ENCODE measurements at places on chromosomes 1 and 21.

- DNase-seq, result peak; percentile 66
These were observed 66.4 kb downstream of the LUZP1 start for GRCh38 chr1:23102289-23102688.

DNA sequence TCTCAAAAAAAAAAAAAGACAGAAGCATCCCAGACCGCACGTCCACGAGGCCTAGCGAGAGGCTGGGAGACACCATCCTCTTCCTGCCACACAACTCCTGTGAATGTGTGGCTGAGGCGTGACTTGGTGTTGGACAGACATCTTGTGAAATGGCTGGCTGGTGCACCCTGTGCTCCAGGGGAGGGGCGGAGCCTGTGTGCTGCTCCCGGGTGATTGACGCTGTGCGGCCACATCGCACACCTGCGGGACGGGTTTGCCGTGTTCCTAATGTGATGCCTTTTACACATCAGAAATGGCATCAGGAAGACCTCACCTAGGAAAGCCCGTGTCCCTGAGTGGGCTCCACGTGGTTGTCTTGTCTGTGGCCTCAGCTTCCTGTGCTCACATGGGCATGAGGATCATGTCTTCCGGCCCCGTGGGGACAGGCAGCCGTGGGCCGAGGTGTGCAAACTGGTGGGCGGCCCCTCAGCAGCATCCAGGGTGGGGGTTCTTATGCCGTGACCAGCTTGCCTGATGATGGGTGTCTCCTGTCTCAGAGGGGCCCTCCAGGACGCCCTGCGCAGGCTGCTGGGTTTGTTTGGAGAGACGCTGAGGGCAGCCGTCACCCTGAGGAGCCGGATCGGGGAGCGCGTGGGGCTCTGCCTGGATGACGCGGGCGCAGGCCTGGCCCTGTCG is 64.4 kb downstream of the PCNT start:
- DNase-seq, result no peak

- no peak for DNase-seq
These were observed 78.3 kb upstream of the RGS1 start for GRCh38 chr1:192497214-192497794.

DNA sequence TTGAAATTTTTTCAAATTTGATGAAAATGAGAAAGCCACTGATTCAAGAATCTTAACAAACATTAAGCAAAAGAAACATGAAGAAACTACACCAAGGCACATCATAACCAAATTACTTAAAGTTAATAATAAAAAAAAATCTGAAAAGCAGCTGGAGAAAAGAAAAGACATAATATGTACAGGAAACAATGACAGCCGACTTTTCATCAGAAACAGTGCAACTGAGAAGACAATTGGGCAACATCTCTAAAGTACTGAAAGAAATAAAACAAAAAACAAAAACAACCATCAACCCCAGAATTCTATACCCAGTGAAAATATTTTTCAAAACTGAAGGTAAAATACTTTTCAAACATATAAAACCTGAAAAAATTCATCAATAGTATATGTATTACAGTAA is 73.8 kb upstream of the DMRTA2 start:
- DNase-seq, result no peak

- no peak for DNase-seq
These were observed 49.1 kb downstream of the EYA3 start for GRCh38 chr1:28039341-28039740.

DNA sequence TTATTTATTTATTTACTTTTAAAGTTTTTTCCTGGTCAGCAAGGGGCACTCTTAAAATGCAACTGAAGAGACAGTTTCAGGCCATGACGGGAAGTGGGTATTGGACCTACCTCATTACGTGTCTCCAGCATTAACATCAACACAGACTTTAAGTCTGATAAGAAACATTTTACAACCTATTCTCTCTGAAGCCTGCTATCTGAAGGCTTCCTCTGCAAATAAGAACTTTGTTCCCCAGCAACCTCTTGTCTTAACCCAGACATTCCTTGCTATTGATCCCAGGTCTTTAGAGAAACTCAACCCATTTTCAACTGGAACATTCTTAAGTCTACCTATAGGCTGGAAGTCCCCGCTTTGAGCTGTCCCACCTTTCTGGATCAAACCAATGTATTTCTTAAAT is 258.3 kb upstream of the TMPRSS15 start:
- DNase-seq, result no peak

GRCh38 chr1:110280804-110281203 is 58.4 kb upstream of the RBM15 start:
- DNase-seq, result no peak

DNA sequence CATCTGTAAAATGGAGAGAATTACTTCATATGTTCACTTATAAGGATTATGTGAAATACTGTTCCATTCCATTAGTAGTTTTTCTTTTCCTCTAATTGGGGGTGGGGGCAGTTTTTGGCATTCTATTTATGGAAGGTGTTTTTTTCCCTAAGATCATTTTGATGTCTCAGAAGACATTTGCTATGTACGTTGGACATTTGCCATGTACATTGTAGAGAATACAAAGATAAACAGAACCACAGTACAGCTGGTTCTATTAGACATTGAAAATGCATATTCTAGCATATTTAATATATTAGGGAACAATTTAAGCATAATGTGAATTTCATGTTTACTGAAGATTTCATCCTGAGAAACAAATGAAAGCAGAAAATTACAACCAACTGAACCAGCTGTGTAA is 98.5 kb downstream of the PTBP2 start:
- no peak for DNase-seq

GRCh38 chr1:211589782-211590721 is 11.1 kb upstream of the SLC30A1 start:
- peak; percentile 93 for DNase-seq

DNA sequence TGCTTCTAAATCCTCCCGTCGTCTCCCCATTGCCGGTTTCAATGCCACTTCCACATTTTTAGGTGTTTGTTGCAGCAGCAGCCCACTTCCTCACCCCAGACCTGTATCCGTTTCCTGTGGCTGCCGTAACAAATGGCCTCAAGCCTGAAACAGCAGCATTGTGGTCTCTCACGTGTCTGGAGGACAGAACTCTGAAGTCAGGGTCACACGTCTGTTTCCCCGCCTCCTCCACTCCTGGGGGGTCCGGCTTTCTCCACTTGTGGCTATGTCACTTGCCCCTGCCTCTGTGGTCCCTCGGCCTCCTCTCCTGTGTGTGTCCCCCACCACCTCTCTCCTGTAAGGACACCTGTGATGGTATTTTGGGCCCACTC is 21.8 kb downstream of the TRPM2 start:
- no peak for DNase-seq

GRCh38 chr1:2539312-2539907 is 9.3 kb upstream of the HES5 start:
- no peak for DNase-seq

DNA sequence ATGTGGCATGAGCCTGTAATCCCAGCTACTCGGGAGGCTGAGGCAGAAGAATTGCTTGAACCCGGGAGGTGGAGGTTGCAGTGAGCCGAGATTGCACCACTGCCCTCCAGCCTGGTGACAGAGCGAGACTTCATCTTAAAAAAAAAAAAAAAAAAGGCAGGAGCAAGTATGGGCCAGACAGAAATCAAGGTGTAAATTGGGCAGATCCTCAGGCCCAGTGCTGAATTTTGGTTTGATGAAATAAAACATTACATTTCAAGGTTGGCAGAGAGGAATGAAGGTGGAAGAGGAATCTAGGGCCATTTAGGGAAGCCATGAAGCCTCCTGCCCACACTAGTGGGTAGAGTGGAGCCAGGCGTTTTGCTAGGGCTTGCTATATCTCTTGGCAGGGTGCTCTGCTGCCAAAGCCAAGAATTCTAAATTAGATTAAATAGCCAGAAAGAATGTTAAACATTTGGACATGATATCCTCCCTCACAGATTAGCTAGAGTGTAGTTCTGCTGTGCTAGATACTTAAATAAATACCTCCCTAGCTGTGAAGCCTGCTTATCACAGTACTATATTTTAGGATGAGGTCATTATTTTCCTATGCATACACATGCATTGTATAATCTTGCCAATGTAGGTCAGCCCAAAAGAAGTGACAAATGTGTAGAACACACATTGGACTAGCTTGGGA is 16.6 kb upstream of the LGALS8 start:
- peak; percentile 64 for DNase-seq

DNA sequence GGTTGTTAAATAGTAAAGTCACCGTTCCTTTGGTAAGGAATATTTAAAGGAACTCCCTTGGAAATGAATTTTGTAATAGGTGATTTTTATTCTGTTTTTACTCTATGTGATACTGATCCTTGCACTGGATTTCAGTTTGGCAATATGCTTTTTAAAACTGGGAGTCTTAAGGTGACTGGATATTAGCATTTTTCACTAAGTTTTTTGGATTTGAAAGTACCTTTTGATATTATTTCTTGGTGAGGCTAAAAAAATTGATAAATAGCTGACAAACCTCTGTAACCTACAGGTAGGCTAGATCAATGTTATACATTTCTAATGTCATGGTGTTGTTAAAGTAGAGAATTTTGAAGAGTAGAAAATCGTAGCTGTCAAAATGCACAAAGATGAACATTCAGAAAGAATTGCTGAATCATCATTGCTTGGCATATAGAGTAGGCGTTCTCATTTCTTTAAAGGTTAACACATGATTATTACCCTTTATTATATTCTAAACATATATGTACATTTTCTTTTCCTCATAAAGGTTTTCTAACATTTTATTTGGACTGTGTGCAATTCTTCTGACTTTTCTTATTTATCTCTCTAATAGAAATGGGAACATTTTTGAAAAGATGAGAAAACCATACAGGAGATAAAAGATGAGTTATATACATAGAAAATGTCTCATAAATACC is 1.5 kb upstream of the DNAJB4 start:
- DNase-seq, result peak; percentile 28

DNA sequence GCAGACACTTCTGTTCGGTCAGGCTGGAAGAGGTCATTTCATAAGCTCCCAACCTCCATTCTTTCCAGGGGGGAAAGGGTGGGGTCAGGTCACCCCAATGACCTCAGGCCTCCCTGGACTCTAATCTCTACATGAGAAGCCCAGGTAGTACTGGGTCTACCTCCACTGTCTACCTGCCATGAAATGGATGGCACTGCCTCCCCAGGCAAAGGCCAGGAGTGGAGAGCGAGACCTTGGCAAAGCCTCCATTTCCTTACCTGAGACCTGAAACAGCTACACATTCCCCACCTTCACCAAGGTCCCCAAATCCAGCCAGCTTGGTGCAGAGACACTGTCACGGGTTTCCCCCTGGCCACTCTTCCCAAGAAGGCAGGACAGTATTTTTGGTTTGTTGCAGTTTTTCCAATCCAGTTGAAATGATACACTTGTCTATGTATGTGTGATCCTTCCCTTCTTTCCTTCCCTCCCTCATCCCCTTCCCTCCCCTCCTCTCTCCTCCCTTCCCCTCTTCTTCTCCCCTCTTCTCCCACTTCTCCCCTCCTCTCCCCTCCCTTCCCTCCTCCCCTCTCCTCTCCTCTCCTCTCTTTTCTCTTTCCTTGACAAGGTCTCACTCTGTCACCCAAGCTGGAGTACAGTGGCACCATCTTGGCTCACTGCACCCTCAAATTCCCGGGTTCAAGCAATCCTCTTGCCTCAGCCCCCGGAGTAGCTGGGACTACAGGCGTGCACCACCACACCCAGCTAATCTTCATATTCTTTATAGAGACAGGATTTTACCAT is 16.1 kb downstream of the BTG2 start:
- DNase-seq, result no peak

DNA sequence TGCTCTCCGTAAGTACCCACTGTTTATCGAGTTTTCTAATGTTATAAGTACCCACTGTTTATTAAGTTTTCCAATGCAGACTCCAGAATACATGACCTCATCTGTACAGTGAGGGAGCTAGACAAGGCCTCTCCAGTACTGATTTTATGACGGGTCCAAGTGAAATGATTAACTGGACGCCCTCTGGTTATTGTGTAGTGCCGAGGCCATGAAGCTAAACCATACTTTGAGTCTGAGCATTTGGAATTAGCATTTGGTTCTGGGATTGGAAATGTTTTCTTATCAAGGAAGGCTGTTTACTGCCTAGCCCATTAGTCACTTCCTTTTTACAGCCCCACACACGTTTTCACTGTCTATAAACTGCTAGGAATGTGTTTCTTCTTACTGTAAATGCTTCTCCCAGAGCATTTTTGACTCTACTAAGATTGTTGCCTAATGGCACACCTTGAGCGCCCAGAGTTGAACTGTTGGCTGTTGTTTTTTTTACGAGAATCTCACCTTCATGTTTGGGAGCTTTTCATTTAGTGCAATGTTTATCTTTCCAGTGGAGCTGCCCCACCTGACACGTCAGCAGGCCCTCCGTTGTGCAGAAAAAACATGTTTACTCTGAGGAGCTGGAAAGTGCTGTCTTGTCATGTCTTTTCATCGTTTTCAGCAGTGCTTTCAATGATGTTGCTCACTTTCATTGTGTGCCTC is 26.9 kb downstream of the SPATA46 start:
- peak; percentile 96 for DNase-seq

GRCh38 chr1:8702472-8702849 is 115.0 kb downstream of the RERE start:
- DNase-seq, result no peak

- DNase-seq, result no peak
These were observed 517.6 kb upstream of the ADGRL4 start for GRCh38 chr1:79524126-79524525.

DNA sequence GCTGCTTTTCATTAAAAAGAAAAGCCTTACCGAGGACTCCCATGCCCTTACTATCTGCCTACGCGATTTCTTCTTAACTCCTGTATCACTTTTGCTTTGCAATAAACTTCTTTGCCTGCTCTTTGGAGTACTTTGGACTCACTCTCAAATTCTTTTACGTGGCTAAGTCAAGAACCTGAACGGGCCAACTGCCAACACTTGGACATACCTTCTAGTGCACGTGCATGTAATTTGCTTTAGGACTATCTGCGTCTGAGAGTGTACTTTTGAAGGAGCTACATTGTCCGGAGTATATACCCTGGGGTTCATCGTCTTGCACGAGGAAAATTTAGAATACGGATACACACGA is 3.6 kb upstream of the OTUD3 start:
- DNase-seq, result no peak

DNA sequence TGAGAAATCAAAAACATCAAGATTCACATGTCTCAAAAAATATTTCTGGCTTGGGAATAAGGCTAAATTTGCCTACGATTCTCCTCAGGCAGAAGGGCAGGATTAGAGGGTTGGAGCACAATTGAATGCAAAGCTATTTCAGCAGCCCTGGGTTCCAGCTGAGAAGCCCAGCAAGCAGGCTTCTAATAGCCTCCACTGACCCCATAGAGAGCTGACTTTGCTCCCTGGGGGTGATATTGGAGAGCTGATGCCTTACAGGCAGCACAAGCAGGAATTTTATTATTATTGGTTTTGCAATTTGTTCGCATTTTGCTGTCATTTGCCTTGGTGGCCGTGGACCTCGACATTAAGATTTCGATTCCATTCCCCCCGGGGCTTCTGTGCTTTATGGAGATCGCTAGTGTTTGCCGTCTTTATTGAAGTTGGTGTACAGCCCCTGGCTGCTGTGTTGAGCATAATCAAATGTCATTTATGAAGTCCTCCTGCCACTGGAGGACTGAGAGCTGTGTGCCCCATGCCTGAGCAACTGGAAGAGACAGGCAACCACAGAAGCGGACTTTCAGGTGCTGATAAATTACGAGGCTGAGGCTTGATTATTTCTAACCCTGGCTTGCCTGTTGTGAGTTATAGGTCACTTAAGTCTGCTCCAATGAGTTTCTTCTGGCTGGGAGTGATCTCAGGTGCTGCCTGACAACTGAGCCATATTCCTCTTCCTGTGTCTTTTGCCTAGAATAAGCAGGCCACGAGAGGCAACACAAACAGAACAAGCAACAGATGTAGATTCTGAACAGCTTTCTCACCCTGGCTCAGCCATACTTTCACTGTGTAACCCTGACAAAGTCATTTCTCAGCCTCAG is 518.4 kb upstream of the CAMK1G start:
- no peak for DNase-seq

- no peak for DNase-seq
These were observed 207.7 kb upstream of the FGGY start for GRCh38 chr1:59089036-59089798.
